Activated T-helper 1 cell treated with anti-CD3 and anti-CD28 coated beads, Interleukin-2, amount 50 U/mL, for 16 hours (primary cell): ENCODE measurements at places on chromosomes 6 and 20.

- DNase-seq, result no peak
Observed at GRCh38 chr20:22348010-22348409, 236.4 kb downstream of the FOXA2 start.

DNA sequence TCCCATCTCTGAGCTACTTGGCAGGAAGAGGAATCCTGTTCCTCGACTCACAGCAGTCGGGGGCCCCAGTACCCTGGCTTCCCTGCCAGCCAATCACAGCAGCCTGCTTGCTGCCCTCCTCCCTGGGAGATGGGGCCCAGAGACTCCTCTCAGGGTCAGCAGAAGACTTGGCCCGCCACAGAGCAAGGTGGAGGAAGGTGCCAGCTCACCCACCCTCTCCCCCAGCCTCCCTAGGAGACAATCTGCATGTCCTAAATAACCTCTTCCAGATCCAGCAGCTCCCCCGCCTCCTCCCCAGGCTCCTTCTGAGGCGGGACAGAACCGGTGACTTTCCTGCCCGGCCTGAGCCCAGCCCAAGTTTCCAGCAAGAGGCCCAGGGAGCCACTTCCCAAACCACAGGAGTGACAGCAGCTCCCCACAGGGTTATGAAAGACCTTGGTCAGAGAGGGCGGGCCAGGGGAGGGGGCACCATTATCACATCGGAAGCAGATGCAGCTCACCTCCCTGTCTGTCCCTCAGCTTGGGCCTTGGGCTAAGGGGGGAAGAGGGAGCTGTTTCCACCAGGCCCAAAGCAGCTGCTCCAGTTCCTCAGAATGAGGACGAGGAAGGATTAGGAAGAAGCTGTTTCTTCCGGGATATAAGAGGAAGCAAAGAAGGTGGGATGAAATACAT, 2.3 kb downstream of the CCND3 start:
- no peak for DNase-seq

- DNase-seq, result no peak
Observed at GRCh38 chr20:38229376-38230252, 30.9 kb downstream of the KIAA1755 start.

DNA sequence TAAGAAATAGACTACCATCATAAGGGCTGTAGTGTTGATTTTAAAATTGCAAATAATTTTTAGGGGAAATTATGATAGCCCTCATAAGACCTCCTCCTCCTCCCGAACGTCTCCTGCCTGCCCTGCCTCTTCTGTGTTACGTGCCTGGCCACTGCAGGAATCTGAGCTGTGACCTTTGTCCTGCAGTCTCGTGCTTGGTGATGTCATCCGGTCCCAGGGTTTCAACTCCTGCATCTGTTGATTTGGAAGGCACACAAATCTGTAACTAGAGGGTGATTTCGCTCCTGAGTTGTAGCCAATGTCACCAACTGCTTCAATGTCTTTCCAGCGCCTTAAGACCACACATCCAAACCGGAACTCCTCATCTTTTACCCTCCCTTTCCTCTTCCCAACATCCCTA, 163.2 kb downstream of the AIG1 start:
- no peak for DNase-seq

GRCh38 chr20:7673841-7674240, 266.4 kb downstream of the HAO1 start:
- DNase-seq, result no peak

DNA sequence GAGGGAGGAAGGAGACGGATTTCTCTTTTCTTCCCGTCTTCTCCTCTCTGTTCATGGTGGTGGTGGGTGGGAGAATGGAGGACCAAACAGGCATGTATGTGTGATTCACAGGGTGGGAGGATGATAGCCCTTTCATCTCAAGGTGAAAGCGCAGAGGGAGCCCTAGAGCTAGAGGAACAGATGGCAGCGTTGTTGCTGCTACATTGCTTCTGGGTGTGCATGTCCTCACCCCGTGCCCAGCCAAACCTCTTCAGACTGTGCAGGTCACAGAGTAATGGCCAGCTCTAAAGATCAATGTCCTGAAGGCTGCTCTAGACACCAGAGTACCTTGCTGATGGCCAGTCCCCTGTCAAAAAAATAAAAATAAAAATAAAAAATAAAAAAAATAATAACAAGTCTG, 301.8 kb downstream of the TBC1D7 start:
- DNase-seq, result no peak

DNA sequence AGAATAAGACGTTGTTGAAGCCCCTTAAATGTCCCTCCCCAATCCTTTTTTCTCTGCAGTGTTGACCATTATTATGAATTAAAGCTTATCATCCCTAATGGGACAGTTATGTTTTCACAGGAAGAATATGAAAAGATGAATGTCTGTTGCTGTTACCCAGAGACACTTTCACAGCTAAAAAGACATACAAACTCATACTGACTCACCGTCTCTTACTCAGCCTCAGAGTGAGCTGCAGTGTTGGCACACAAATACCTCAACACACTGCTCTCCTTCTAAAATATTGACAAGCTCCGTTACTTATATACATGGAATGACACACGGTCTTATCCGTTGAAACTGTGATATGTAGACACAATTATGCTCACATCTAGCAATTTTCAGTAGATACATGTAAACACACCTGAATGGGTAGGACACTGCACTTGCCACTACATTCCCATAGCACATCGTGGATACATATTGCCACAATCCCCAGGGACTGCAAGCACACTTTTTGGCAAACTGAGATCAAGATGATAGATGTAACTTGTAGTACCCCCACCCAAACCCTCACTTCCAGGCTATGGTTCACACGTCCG, 9.6 kb upstream of the SAPCD1 start:
- no peak for DNase-seq

GRCh38 chr6:81816380-81816779, 63.9 kb upstream of the TENT5A start:
- DNase-seq, result no peak

DNA sequence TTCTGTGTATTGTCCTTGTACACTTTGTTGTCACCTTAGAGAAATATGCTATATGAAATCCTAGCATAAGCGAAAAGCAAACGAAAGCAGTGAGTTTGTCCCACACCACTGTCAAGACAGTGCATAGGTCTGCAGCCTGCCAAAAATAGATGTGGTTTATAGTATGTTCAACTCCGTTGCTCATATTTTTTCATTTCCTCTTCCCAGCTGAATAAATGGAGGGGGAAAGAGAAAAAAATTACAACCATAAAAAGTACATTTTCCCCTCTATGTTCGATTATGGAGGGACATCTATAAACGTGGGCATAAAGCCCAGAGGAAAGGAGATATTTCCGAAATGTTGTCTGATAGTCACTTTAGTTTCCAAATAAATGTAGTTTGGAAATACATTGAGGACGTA, 25.8 kb downstream of the PRL start:
- DNase-seq, result no peak

DNA sequence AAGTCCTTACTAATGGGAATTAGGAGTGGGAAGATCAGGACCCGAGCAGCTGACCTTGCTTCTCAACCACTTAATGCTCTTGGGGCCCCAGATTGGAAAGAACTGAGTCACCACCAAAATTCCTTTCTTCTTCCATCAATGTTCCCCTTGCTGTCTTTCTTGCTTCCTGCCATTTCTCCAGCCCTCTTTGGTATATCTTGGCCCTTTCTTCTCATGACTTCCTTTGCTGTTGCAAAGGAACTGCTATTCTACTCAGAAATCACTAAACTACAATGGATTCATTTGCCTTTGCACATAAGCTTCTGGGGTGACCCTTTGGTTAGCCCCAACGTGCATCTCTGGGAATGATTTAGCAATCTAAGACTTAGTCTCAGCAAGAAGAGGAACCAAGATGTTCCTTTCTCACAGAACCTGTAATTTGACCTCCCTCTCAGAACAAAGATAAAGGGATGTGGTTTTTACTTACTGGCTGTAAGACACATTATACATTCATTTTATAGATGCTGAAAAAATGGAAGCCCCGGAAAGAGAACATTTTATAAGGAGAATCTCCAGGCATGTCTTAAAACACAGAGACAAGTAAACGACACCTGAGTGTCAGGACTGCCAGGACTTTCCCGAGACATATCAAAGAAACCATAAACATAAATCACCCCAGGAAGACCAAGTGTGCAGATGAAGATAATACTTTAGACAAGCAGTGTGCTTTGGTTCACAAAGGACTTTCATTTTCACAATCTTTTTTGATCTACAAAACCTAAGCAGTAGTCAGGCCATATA, 99.0 kb upstream of the TNFAIP3 start:
- no peak for DNase-seq

GRCh38 chr20:13419477-13419876, 198.4 kb downstream of the ISM1 start:
- DNase-seq, result no peak

GRCh38 chr6:225121-225721, 67.1 kb upstream of the DUSP22 start:
- peak; percentile 31 for DNase-seq

DNA sequence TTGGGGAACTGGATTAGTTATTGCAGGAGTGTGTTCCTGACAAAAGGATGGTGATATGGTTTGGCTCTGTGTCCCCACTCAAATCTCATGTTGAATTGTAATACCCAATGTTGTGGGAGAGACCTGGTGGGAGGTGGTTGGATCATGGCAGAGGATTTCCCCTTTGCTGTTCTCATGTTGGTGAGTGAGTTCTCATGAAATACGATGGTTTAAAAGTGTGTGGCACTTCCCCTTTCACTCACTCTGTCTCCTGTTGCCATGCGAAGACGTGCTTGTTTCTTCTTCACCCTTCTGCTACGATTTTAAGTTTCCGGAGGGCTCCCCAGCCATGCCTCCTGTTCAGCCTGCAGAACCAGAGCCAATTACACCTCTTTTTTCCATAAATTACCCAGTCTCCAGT, 16.2 kb upstream of the TREM1 start:
- DNase-seq, result no peak

DNA sequence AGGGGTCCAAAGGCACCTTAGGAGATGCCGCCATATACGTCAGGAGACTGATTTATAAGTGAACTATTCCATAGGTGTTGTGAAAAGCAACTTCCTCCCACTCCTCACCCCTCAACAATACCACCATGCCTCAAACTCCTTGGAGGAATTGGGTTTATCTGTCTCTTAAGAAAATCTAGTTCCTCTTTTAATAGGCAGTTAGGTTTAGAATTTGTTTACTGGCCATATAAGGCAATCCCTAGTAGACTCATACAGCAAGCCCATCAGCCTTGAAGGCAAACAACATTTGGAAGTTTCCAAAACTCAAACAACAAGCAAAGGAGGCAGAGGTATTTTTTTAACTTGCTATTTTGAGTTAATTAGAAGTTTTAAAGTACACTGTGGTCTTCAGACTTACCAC, 66.1 kb downstream of the PRND start:
- no peak for DNase-seq

- DNase-seq, result no peak
Observed at GRCh38 chr6:1162367-1163275, 149.3 kb upstream of the FOXQ1 start.

DNA sequence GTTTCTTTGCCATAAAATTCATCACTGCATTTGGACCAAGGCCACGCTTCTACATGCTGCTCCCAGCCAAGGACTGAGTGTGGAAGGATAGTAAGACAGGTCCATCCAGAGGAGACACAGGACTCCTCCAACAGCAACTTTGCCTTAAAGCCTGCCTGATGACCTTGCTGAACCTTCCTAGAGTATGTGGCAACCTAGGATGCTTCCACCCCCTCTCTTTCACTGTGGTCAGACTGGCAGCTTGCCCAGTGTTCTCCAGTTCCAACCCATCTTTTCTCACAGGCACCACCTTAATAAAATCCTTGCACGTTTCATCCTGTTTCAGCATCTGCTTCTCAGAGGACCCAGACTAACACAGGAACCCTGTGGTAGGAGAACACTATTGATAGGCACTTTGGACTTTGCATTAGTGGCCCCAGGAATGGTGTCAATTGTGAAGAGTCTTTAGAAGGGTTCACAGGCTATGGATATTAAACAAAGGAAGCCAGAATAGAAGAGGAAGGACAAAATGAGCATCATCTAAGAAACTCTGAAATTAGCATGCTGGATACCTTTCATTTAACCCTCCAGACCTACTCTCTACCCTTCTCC, 2.4 kb upstream of the PKHD1 start:
- no peak for DNase-seq

- no peak for DNase-seq
Observed at GRCh38 chr6:137870744-137871247, 3.7 kb downstream of the TNFAIP3 start.

- no peak for DNase-seq
Observed at GRCh38 chr20:46482864-46483263, 30.5 kb downstream of the ZNF334 start.

GRCh38 chr6:47042275-47042791, at the start of gene ADGRF1:
Gene ADGRF1, minus strand, starts transcription at chr6:47042332. Its CDS starts 13,271 bp downstream, at chr6:47029061.
- DNase-seq, result no peak

DNA sequence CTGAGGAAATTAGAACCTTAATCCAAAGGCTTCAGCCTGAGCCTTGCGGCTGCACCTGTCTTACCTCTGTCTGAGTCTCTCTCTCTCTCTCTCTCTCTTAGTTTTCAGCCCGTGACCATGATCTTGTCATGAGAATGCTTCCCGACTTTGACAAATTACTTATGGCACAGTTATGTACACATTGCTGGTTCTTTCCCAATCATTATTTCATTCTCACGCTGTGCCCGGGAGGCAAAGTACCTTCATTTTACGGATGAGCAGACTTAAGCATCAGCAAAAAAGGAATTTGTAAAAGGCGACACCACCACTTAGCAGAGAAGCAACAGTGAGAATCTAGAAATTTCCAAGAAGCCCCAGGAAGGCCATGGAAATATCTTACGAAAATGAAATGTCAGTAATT, 54.6 kb downstream of the GMPR start:
- DNase-seq, result no peak

DNA sequence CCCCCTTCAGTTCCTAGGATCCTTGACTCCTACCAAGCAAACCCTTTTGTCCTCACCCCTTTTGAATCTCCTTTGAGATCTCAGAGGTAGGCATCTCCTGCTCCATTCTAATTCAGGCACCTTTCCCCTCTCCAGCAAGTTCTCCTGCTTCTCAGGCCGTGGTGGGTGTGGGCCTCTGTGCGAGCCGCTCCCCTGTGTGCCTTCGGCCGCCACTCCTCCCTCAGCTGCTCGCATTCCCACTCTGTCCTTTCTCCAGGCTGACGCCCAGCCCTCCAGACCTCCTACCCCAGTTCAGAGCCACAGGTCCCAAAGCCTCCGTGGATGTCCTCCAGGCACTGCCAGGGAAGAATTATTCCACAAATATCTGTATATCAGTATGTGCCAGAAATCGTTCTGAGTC, 19.7 kb upstream of the RPS6KA2 start:
- no peak for DNase-seq

GRCh38 chr20:61891476-61891875, 174.2 kb downstream of the TAF4 start:
- DNase-seq, result no peak

GRCh38 chr6:30154709-30155519, 6.1 kb downstream of the TRIM10 start:
- no peak for DNase-seq
